ENCODE measurements at places on chromosomes 4 and X.

GRCh38 chr4:77921701-77922100 is 59.1 kb downstream of the MRPL1 start:
- peak; percentile 98 for DNase-seq

DNA sequence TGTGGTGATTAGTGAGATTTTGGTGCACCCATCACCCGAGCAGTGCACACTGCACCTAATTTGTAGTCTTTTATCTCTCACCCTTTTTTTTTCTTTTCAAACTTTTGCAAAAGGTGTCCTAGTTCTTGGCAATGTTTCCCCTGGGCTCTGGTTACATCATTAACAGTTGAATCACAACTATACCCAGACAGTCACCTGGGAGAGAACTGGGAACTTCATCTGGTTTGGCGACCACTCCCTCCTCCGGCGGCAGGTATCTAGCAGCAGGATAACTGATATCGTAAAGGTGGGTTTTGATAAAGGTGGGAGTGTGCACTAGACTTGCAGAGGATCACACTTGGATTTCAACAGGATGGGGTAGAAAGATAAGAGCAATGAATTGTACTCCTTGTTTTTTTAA is 140.5 kb downstream of the CHIC2 start:
- no peak for DNase-seq

- no peak for DNase-seq
These were observed 899 bp upstream of the TMPRSS11D start for GRCh38 chr4:67884701-67885100.

GRCh38 chr4:165293061-165293460 is 34.4 kb upstream of the MSMO1 start:
- DNase-seq = peak; percentile 49

- no peak for DNase-seq
These were observed 12.1 kb downstream of the FGFBP1 start for GRCh38 chr4:15926486-15926885.

- DNase-seq = no peak
These were observed 82.2 kb downstream of the PSAPL1 start for GRCh38 chr4:7352486-7352885.

DNA sequence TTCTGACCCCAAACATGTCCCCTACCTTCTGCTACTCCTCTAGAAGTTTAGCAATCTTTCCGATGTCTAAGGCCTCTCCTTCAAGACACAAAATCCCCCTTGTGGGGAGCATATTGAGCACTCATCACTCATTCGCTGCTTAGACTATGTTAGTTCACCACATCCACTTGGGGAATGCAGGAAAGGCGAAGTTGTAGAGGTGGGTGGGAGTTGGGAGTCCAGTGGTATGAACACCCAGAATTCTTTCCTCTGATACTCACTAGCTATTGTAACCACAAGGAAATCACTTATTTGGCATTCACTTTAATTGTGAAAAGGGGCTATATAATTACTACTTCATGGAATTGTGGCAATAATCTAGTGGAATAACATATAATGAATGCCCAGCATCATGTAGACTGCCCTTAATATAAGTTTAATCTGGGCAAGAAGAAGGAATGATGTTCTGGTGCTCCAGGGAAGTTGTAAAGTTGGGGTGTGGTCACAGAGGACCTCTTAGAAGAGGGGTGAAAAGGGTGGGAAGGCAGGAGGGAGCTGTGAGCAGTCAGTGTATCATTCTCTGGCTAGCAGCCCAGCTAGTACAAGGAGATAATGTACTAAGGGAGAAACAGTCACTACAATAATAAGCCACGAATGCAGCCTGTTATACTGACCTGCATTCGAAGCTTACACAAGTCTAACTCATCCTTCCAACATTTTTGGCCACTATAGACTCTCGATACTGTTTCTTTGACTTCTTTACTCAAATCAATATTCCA is 468.2 kb upstream of the DIPK2B start:
- peak; percentile 32 for DNase-seq

DNA sequence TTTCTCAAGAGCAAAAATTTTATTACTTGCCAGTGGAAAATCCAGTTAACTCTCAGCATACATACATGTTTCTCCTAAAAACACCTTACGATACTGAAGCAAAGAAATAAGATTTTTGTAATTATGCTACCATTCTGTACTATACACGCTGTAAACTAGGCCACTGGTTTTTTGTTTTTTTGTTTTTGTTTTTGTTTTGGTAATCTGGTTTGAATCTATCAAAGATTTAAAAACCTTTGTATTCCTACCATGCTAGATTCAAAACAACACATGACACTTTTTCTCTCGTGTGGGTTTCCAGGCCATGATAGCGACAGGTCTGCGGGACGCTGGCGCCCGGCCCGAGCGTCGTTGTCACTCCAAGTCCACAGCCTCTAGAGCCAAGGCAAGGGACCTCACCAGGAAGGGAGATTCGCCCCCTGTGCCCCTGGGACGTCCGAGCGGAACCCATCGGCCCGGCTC is 723 bp downstream of the TMEM192 start:
- no peak for DNase-seq

DNA sequence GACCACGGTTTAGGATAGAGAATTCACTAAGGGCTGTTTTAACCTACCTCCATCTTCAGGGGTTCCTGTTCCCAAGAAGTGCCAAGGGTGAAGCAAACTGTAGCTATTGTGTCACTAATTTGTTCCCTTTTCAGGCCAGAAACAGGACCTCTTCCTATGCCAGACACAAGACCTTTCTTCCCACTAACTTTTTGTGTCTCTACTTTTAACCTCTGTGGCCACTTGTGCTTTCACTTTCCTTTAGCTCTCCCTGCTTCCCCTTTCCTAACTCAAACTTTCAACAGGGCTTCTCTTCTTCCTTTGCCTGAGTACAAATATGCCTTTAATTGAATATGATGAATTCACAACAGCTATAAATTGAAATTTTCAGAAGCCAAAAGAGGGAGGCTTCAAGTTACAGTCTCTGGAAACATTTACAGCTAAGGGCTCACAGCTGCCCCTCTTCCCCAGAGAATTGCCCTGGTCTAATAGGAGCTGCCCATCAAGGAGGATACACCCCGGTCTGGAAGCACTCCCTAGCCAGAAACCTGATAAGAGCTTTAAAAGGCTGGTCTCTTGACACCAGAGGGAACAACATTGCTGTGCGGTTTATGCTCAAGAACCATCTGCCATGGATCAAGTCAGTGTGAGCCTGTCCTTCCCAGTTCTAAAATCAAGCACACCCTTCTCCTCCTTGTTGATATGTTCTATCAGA is 61.7 kb upstream of the PLS3 start:
- no peak for DNase-seq

DNA sequence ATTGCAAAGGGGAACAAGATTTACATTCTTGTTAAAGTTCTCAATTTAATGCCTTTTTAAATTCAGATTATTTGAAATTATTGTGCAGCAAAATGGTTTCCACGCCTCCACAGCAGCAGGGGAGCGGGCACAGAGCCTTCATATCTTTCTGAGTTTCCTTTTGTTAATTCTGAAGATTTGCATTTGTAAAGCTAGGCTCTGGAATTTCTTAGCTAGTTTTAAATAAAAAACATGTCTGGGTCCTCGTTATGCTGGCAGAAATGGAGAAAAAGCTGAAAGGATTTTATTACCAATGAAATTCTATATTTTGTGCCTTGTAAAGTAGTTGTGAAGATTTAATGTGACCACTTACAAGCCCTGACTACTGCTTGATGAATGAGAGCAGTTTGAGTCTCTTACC is 40.8 kb upstream of the MAGED1 start:
- DNase-seq = no peak

Data from dermis blood vessel endothelial cell (primary cell).